Pericardium fibroblast (primary cell): ENCODE measurements at places on chromosomes 7 and 10. TPM values are rescaled to one million over a fixed set of nuclear protein-coding genes. Genes with fewer than 3 reads are reported as not detected.

TMEM273 gene
- not detected in 2 replicates for total RNA-seq

LRRC18 gene
- not detected in 2 replicates for total RNA-seq

CCDC172 gene
- not detected in 2 replicates for total RNA-seq

RBM28 gene
- 9.4 and 10.5 TPM in 2 replicates for total RNA-seq

FAM25A gene
- total RNA-seq, result not detected in 2 replicates

MACROH2A2 gene
- 14.5 and 14.9 TPM in 2 replicates for total RNA-seq

VAX1 gene
- not detected in 2 replicates for total RNA-seq

ADIRF gene
- total RNA-seq, result 1.1 and 6.7 TPM in 2 replicates

CRHR2 gene
- total RNA-seq, result not detected in 2 replicates

GHRHR gene
- not detected in 2 replicates for total RNA-seq

SH2D4B gene
- total RNA-seq, result not detected in 2 replicates

WDR91 gene
- total RNA-seq, result 6.0 and 8.4 TPM in 2 replicates

LGI1 gene
- total RNA-seq, result not detected in 2 replicates

PNLIPRP3 gene
- total RNA-seq, result not detected in 2 replicates

KIF11 gene
- 2.2 and 2.8 TPM in 2 replicates for total RNA-seq

FGF8 gene
- not detected in 2 replicates for total RNA-seq

ZNF777 gene
- 12.8 and 14.0 TPM in 2 replicates for total RNA-seq

NET1 gene
- total RNA-seq, result 4.0 and 13.9 TPM in 2 replicates

SPDYE2B gene
- total RNA-seq, result not detected in 2 replicates

GAD2 gene
- not detected in 2 replicates for total RNA-seq

ITGB8 gene
- total RNA-seq, result 6.0 and 16.3 TPM in 2 replicates

STYXL1 gene
- 24.3 and 53.3 TPM in 2 replicates for total RNA-seq

TMEM196 gene
- total RNA-seq, result 0.34 and 1.5 TPM in 2 replicates

CASP7 gene
- total RNA-seq, result 19.1 and 21.4 TPM in 2 replicates

PRLHR gene
- total RNA-seq, result not detected in 2 replicates

ALOX5 gene
- not detected in 2 replicates for total RNA-seq

FOXI2 gene
- total RNA-seq, result not detected in 2 replicates

SIRT1 gene
- 7.9 and 10.6 TPM in 2 replicates for total RNA-seq

UBN2 gene
- total RNA-seq, result 2.8 and 3.6 TPM in 2 replicates

MYOZ1 gene
- not detected in 2 replicates for total RNA-seq

GNAI1 gene
- total RNA-seq, result 24.9 and 44.3 TPM in 2 replicates
